ENCODE measurements at places on chromosomes 6 and 20. TPM values are rescaled to one million over a fixed set of nuclear protein-coding genes. Genes with fewer than 3 reads are reported as not detected.

- peaks cover 33% of the 10 kb centered on the region for H3K36me3 ChIP-seq
- DNase-seq = peak; percentile 6
- no peaks in the 10 kb centered on the region for H3K27me3 ChIP-seq
These were observed 25.2 kb downstream of the PYGB start for GRCh38 chr20:25273046-25273445.

GRCh38 chr20:12883507-12883885 lies 125.3 kb upstream of the SPTLC3 start:
- no peak overlapping the region for H3K27ac ChIP-seq
- H3K36me3 ChIP-seq = no peaks in the 10 kb centered on the region
- peaks cover 50% of the 10 kb centered on the region for H3K27me3 ChIP-seq
- H3K4me1 ChIP-seq = no peaks in the 10 kb centered on the region

DNA sequence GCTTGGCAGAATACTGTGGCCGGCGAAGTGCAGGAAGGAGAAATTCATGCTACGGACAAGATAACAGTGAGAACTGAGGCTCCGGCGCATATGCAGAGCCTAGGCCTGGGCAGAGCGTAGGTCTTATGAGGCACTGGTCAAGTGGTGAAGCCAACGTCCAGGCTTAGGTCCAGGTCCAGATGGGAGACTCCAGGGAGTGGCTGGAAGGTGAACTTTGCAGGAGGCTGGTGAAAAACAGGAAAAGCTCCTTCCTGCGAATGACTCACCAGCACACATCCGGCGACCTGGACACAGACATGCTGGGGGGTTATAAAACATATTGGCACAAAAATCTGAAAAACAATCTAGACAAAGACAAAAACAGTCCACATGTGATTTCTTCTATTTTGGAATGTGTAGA lies 15.4 kb downstream of the C6orf141 start:
- peaks cover 11% of the 10 kb centered on the region for H3K4me1 ChIP-seq
- no peak overlapping the region for H3K4me3 ChIP-seq
- H3K27me3 ChIP-seq = no peaks in the 10 kb centered on the region

- no peaks in the 10 kb centered on the region for H3K36me3 ChIP-seq
- DNase-seq = no peak
- no peaks in the 10 kb centered on the region for H3K27me3 ChIP-seq
- H3K4me3 ChIP-seq = no peak overlapping the region
- H3K27ac ChIP-seq = no peak overlapping the region
These were observed 59.6 kb downstream of the PRDM1 start for GRCh38 chr6:106145741-106146227.

- H3K27ac ChIP-seq = no peak overlapping the region
- peaks cover 49% of the 10 kb centered on the region for H3K36me3 ChIP-seq
- no peak for DNase-seq
- no peak overlapping the region for H3K4me3 ChIP-seq
These were observed 23.2 kb downstream of the OR2H2 start for GRCh38 chr6:29608131-29608530.

DNA sequence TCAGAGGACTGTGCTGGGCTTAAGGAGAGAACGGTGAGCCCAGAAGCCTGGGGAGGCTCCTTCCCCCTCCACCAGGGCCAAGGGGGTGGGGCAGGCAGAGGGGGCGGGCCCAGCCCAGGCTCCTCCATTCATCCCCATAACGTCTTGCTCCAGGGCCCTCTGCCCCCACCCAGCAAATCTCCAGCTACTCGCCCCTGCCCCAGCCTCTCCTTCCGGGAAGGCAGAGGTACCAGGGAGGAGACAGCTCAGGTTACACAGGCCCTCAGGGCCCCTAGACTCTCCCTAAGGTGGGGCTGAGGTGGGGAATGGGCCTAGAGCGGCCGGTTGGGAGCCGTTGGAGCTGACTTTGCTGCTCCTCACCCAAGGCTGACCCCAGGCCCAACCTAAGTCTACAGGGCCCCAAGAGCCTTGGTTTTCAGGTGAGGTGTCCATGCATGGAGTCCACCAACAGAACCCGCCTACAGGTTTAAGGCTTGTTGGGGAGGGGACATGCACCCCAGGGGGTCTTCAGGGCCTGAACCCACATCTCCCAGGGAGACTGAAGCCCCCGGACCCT lies 1.2 kb downstream of the LAMA5 start:
- peak overlapping the region; percentile 75 for H3K4me3 ChIP-seq
- DNase-seq = no peak
- H3K27ac ChIP-seq = peak overlapping the region; percentile 94
- no peaks in the 10 kb centered on the region for H3K27me3 ChIP-seq
- peaks cover 63% of the 10 kb centered on the region for H3K4me1 ChIP-seq

DNA sequence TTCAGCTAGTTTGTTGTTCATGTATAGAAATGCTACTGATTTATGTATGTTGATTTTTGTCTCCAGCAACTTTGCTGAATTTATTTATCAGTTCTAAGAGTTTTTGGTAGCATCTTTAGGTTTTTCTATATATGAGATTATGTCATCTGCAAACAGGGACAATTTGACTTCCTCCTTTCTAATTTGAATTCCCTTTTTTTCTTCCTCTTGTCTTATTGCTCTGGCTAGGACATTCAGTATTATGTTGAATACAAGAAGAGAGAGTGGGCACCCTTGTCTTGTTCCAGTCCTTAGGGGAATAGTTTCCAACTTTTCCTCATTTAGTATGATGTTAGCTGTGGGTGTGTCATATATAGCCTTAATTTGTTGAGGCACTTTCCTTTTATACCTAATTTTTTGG lies 58.2 kb downstream of the CDH26 start:
- no peak for DNase-seq
- H3K4me1 ChIP-seq = peaks cover 4% of the 10 kb centered on the region
- no peaks in the 10 kb centered on the region for H3K36me3 ChIP-seq
- H3K27ac ChIP-seq = no peak overlapping the region

GRCh38 chr6:143406673-143407072 lies 43.8 kb downstream of the ADAT2 start:
- no peak for DNase-seq
- H3K4me1 ChIP-seq = peaks cover 18% of the 10 kb centered on the region
- no peaks in the 10 kb centered on the region for H3K36me3 ChIP-seq

DNA sequence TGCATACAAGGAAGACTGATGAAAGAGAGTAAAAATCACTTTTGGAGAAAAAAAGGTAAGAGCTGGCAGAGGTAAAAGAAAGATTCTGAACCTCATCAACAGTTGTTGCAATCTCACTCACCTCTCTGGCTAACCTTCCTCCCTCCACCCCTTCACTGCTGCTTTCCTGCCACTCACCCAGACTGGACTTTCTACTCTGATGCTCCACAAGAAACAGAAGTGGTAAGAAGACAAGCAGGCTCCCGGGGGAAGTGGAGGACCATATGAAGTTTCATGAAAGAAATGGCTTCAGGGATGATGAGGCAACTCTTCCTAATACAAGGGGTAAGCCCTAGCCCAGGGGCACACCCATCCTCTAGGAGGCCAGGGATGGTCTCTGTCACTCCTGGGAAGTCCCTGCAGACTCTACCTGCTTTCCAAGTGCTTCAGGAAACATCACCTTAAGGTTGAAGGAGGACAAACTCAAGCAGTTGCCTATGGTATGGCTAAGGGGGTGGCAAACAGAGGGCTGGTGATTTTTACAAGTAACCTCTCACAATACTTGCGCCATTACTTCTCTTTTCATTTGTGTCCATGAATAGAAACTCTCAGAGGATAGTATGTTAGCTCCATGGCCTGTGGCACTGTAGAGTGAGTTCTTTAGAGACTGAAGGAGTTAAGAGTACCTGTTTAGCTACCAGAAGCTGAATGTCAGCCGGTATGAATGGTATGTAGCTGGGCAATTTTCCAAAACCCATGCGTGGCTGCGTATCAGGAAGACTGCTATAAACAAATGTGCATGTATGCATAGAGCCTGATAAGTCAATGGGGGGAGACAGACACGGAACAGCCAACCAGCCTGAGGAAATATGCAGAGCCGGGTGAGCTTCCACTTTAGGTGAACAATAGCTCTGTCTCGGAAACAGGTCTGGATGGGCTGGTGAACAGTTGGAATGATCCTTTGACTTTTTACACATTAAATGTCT lies 112.0 kb downstream of the BACH2 start:
- H3K4me3 ChIP-seq = no peak overlapping the region
- H3K4me1 ChIP-seq = peaks cover 69% of the 10 kb centered on the region
- H3K27me3 ChIP-seq = no peaks in the 10 kb centered on the region
- peak overlapping the region; percentile 96 for H3K27ac ChIP-seq
- peak; percentile 60 for DNase-seq

- H3K27ac ChIP-seq = no peak overlapping the region
- no peak overlapping the region for H3K4me3 ChIP-seq
- peaks cover 5% of the 10 kb centered on the region for H3K27me3 ChIP-seq
- H3K4me1 ChIP-seq = peaks cover 11% of the 10 kb centered on the region
- no peaks in the 10 kb centered on the region for H3K36me3 ChIP-seq
These were observed 158.6 kb upstream of the TNFAIP3 start for GRCh38 chr6:137708481-137708880.

GRCh38 chr20:45218636-45219035 lies 2.5 kb upstream of the SEMG2 start:
- no peaks in the 10 kb centered on the region for H3K4me1 ChIP-seq
- peaks cover 36% of the 10 kb centered on the region for H3K27me3 ChIP-seq
- DNase-seq = no peak
- H3K4me3 ChIP-seq = no peak overlapping the region
- no peaks in the 10 kb centered on the region for H3K36me3 ChIP-seq
- no peak overlapping the region for H3K27ac ChIP-seq

DNA sequence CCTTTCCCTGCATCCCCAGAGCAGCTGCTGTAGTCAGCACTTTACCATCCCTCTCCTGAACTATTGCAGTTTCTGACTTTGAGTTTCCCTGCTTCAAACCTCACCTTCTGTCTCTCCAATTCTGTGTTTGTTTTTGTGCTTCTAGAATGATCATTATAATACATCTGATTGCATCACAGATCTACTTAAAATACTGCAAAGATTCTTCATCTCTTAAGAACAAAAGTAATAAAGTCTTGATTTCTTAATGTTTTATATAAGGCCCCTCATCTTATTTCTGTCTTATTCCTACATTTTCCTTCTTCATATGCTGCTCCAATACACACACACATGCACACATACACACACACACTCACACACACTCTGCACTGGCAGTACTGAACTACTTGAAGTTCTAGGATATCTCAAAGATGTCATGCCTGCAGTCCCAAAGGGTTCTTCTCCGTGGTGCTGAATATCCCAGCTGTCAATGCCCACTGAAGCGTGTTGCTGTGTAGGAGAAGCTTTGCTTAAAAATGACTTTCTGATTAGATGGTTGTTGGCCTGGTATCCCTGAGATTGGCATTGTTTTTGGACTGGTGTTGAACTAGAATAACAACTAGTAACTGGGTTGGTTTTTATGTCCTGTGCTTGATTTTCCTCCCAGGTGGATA lies 97.2 kb downstream of the MAP3K4 start:
- H3K27me3 ChIP-seq = no peaks in the 10 kb centered on the region
- peaks cover 6% of the 10 kb centered on the region for H3K4me1 ChIP-seq
- DNase-seq = no peak
- H3K36me3 ChIP-seq = peaks cover 30% of the 10 kb centered on the region
- no peak overlapping the region for H3K27ac ChIP-seq

Gene C6orf58
- 0.18 TPM for total RNA-seq

Gene SAMD5
- 12.6 TPM for total RNA-seq

Gene ARMH2
- not detected for total RNA-seq

Gene ZKSCAN8
- 52.8 TPM for total RNA-seq

Gene LTB
- total RNA-seq = 0.32 TPM

Gene LAMA2
- 56.8 TPM for total RNA-seq

Data from mesothelial cell of epicardium (in vitro differentiated cells).